CD4-positive, alpha-beta T cell treated with Interleukin-2 at 100 ng/mL for 4 hours (primary cell): ENCODE measurements at places on chromosomes 2 and 18.
A peak's percentile ranks its signal among the peaks of the same experiment; 100 is the strongest.

DNA sequence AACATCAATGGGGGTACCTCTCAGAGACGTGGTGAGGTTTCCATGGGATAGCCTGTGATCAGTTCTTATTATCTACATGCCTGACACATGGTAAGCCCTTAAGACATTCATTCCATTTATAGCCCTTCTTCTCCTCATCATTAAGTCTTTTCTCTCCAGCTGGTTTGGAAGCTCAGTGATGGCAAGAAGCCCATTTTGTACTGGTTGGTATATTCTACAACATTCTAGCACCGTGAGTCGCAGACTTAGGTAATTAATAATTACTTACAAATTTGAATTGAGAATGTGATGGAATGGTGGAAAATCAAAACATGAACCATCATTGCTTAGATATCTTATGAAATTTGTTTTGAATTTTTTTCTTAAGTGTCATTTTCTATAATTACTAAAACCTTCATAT is 472.6 kb downstream of the DLGAP1 start:
- no peak for DNase-seq

- no peak for DNase-seq
Observed at GRCh38 chr2:183541766-183542165, 417.5 kb downstream of the NUP35 start.

- no peak for DNase-seq
Observed at GRCh38 chr2:136022396-136023146, 37.1 kb upstream of the DARS1 start.

DNA sequence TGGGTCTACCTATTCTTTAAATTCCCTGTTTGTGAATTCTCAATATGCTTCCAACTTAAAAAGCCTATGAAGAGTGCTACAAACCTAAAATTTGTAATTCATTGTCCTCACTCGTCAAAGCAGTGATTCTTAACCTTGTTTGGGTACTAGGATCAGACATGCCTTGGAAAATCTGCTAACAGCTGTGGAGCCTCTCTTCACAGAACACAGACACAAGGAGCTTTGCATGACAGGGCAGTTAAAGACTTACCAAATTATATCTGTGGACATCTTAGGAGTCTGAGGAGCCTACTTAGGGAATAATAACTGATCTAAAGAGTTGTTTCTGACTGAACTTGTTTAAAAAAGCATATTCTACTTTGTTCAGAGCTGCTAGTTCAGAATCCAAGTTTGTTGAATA is 38.1 kb downstream of the TMEM87B start:
- no peak for DNase-seq

DNA sequence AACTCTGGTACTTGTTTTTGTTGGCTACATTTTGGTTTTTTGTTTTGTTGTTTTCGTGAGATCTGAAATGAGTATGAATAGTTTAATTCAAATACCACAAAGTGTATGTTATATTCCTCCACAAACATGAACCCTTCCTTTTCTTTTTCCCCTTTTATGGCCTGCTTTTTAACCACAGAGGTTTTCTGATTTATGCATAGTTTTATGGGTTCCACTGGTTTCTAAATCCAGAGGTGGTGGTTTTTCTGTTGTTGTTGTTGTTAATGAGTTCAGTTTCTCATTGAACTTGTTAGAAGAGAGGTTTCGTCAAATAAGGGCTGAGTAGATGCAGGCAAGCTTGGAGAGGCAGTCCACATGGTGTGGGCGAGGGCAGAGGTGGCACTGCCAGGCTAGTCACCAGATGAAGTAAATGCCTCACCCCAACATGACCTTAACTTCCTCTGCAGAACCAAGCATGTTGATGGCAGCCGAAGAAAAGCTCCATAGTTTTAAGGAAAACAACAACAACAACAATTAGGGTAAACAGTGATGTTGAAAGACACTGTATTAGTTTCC is 72.5 kb downstream of the RIF1 start:
- no peak for DNase-seq

GRCh38 chr18:4264347-4264791 is 190.7 kb downstream of the DLGAP1 start:
- no peak for DNase-seq

DNA sequence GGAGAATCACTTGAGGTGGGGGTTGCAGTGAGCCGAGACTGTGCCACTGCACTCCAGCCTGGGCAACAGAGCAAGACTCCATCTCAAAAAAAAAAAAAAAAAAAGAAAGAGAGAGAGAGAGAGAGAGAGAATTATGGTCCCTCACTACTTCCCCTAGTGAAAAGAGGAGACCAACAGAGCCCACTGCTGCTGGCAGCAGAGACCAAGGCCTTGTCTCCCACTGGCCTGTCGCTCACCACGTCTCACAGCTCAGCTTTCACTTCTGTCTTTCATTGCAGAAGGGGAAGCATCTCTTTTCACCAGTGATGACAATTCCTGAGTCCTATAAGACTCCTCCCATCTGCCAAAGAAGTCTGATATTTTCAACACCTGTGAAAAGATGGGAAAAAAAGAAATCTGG is 81.3 kb downstream of the CLHC1 start:
- no peak for DNase-seq

- no peak for DNase-seq
Observed at GRCh38 chr2:72141032-72141645, 6.5 kb downstream of the CYP26B1 start.

GRCh38 chr2:154195644-154196195 is 324.0 kb downstream of the GALNT13 start:
- DNase-seq, result no peak

DNA sequence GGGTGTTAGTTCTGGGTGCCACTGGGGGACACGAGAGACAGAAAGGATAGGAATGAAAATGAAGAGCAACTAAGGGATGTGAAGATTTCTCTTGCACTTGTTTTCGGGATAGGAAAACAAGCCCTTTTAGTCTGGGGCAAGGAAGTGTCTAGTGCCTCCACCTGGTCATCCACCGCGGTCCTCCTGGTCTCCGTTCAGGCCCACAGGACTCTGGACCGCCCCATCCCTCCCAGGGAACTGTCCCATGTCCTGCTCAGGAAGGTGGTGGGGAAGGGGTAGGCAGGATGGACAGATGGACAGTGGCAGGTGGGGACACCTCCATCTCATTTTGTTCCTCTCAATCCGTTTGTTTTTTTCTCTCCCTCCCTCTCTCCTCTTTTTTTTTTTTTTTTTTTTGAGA is 45.9 kb downstream of the AGAP1 start:
- DNase-seq, result no peak

GRCh38 chr2:174325373-174326160 is 9.2 kb upstream of the SP9 start:
- no peak for DNase-seq

DNA sequence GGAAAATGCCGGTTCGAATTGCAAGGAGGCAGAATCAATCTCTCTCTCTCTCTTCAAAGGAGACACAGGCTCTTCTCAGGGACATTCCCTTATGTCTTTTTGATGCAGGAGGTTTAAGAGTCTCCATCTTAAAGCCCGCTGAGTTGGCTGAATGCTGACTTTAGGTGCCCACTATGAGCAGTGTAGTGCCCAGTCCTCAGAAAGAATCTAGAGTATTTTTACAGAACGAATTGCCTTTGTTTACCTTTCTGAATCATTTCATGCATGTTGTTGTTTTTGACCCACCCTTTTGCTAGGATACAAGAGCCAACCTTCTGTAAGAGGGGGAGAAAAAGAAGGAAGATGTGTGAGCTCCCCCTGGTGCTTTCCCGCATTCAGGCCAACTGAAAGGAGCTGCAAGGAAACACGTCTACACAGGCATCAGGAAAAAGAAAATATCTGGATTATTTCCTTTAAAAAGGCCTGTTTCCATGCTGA is 193.5 kb upstream of the TCF4 start:
- DNase-seq, result no peak

- no peak for DNase-seq
Observed at GRCh38 chr2:23944976-23945375, 4.7 kb downstream of the UBXN2A start.

DNA sequence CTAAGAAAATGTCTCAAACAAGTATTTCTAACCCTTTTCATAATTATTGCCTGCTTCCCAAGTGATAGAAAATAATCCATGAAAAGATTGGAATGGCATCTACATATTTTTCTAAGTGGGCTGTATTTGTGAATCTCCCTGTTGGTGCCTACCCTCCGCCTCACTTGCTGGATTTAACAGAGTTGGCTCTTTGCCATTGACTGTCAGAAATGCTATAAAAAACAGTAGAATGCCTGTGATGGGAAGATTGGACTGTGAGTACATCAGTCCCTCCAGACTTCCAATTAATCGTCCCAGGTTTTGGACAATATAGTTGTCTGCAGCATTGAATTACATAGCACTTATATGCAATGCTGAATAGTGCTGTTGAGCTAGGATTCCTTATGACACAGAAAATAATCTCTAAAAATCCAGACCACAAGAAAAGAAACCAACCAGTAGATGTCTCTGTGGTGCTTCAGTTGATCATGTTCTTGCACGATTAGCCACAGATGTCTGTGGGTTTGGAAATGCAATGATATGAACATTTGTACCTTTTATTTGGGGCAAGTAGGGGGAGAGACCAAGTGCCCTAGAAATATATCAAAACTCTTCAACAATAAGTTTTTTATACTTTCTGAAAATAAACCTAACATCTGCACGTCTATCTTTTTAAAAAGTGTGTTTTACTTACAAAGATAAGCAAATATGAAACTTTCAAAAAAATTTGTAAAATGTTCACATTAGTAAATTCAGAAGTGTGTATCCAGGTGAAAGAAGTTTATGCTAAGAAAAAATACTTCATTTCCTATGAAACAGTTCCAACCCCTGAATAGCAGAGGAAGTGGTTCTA is 88.5 kb downstream of the DYNAP start:
- peak; percentile 30 for DNase-seq

GRCh38 chr2:40448476-40449079 is 3.3 kb downstream of the SLC8A1 start:
- no peak for DNase-seq

DNA sequence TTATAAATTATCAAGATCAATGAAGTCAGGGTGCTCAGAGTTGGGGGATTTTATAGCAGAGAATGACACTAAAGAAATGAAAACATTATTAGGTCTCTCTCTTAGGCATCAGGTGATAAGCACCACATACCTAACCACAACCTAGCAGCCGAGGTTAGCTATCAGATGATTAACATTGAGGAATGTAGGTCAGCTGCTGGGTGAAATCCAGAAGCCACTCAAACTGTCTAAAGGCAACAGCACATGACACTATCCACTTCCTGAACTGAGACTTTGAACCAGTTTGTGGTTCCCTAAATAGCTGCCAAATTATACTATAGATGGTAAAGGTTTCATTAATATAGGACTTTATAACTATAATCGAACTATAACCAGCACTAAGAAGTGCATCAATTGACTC is 4.7 kb downstream of the EPG5 start:
- peak; percentile 76 for DNase-seq

DNA sequence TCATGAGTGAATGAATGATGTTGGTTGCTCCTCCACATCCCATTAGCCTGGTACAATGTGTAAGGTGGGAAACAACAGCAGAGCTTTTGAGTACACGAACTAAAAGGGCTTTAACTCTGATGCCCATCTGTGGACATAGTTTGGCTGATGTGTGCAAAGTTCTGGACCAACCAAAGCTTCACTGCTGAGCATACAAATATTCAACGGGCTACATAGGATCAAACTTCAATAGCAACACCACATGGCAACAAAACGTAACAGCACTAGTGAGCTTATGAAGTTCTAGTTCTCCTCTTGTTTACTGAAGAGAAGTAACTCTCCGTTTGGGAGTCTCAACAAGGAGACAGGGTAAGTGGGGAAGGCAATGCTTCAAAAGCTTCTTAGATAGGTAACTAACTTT is 20.4 kb downstream of the STAM2 start:
- no peak for DNase-seq

DNA sequence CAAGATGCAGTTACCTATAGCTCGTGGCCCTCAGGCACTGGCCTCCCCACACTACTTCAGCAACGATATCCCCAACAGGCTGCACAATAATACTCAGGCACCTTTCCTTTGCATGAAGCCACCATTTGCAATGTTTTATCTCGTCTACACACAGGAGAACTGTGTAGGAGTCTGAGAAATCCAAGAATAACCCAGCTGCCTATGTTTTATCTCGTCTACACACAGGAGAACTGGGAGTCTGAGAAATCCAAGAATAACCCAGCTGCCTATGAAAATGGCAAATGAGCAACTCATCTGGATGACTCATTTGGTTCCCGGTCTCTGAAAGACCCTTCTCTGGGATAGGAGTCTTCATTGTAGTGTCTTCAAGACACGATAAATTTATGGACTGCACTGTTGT is 18.3 kb upstream of the LNPK start:
- no peak for DNase-seq

- no peak for DNase-seq
Observed at GRCh38 chr2:155653176-155653575, 679.3 kb downstream of the NR4A2 start.
